ENCODE measurements at places on chromosomes 3 and 15. TPM values are rescaled to one million over a fixed set of nuclear protein-coding genes. Genes with fewer than 3 reads are reported as not detected.
A peak's percentile ranks its signal among the peaks of the same experiment; 100 is the strongest.

GRCh38 chr3:111749171-111750170, 109.6 kb upstream of the PHLDB2 start:
- no peak for DNase-seq
- H3K4me3 ChIP-seq = no peak overlapping the region
- no peaks in the 10 kb centered on the region for H3K27me3 ChIP-seq
- no peaks in the 10 kb centered on the region for H3K36me3 ChIP-seq
- H3K27ac ChIP-seq = peak overlapping the region; percentile 58
- no peaks in the 10 kb centered on the region for H3K4me1 ChIP-seq

DNAH12 gene
- 1.1 TPM for total RNA-seq

DNA sequence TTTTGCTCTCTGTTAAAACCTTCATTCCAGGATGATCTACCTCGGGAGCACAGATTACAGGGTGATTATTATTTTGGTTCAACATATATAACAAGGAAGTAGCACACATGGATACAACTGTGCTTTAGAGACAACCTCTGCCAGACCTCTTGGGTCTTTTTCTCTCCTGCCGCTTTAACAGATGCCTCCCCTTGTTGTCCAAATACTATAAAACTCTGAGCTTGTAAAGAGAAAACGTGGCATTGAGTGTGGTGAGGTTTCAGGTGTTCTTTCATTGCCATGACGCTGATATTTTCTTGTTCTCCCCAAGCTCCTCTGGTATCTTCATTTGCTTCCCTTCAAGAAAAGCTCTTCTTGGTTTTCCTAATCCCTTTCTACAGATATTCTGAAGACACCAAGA, 29.0 kb downstream of the BCL2L10 start:
- H3K4me3 ChIP-seq = no peak overlapping the region
- no peak overlapping the region for H3K27ac ChIP-seq
- H3K36me3 ChIP-seq = no peaks in the 10 kb centered on the region
- no peak for DNase-seq

ASB7 gene
- 11.4 TPM for total RNA-seq

GRCh38 chr3:187728248-187728647, 17.0 kb downstream of the BCL6 start:
- no peaks in the 10 kb centered on the region for H3K4me1 ChIP-seq
- H3K27ac ChIP-seq = no peak overlapping the region
- H3K36me3 ChIP-seq = peaks cover 21% of the 10 kb centered on the region
- H3K27me3 ChIP-seq = no peaks in the 10 kb centered on the region
- DNase-seq = no peak

DNA sequence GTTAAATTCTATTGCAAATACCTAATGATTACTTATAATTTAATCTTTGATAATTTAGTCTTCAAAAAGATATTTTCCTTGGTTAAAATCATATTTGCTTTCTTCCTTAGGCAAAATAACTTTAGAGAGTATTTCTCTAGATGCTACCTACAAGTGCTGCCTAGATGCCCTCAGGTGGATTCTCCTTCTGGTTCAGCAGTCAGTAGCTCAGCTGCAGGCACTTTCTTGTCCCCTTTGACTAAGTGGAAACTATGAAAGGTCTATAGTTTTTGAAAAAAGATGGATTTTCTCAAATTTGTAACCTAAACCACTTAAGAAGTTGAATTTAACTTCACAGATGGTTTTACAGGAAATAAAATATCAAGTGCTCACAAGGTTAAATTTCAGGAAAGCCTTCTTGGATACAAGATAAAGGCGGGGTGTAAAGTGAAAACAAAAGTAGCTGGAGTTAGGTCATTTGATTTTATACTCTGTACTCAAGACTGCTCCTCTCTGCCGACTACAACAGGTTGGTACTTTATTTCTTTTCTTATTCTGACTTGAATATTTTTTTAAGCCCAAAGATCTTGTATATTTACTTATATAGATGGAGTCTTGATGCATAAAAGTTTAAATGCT, at the start of gene ACKR4:
Gene ACKR4 (plus strand): TSS at position 455 of the 618 bp plus-strand sequence. CDS start 3,128 bp downstream, outside the sequence.
- H3K4me1 ChIP-seq = no peaks in the 10 kb centered on the region
- no peak within 1 kb of the TSS for H3K27ac ChIP-seq
- DNase-seq = no peak
- H3K27me3 ChIP-seq = no peaks in the 10 kb centered on the region
- H3K4me3 ChIP-seq = no peak within 1 kb of the TSS
- peaks cover 31% of the 10 kb centered on the region for H3K36me3 ChIP-seq

- DNase-seq = no peak
- no peaks in the 10 kb centered on the region for H3K27me3 ChIP-seq
- no peaks in the 10 kb centered on the region for H3K4me1 ChIP-seq
Observed at GRCh38 chr3:189334064-189334920, 162.5 kb downstream of the TPRG1 start.

DNA sequence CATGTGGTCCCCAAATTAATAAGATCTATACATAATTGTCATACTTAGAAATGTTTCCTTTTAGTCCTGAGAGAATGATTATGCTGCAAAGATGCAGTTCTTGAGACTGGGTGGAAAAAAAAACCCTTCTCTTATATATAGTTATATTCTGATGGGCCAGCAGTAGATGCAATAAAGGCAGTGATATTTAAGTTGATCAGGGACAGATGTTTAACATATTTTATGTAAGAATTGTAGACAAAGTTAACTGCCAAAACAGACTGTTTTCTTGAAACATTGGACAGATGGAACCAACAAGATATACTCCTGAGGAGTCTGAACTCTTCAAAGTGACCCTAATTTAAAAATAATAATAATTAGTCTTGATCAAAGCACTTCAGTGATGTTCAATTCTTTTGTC, 172.0 kb upstream of the LRIG1 start:
- H3K36me3 ChIP-seq = no peaks in the 10 kb centered on the region
- no peak for DNase-seq
- no peak overlapping the region for H3K4me3 ChIP-seq
- no peak overlapping the region for H3K27ac ChIP-seq
- peaks cover 5% of the 10 kb centered on the region for H3K4me1 ChIP-seq

DNA sequence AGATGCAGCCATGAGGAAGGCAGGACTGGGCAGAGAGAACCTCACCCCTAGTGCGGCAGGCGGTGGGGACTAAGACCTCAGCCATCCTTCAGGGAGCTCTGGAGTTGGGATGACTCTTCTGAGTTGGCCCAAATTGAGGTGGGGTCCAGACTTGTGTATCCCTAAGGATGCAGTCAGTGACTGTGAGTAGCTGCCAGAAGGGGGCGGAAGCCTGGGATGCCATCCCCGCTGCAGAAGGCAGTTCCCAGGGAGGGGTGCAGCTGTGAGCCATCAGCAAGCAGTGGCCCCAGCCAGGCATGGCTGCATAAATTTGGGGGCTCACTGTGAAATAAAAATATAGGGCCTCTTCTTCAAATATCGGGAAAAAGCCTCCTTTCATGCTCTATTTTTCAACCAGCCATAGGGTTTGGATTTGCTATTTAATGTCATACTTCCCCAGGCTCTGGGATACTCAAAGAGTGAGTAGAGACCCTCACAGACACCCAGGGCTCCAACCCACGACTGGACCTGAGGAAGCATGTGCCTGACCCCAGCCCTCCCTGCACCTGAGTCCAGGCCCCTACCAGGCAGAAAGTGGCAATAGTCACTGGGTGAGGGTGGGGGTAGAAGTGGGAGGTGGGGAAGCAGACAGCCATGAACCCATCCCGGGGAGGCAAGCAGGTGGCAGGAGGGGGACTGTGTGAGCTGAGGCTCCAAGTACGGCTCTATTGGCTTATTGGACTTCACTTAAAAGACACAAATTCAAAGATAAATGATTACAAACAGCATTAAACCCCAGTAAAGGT, 30.5 kb downstream of the GRK7 start:
- no peak overlapping the region for H3K27ac ChIP-seq
- no peaks in the 10 kb centered on the region for H3K27me3 ChIP-seq
- DNase-seq = no peak
- no peaks in the 10 kb centered on the region for H3K4me1 ChIP-seq
- H3K36me3 ChIP-seq = no peaks in the 10 kb centered on the region

WDR82 gene
- 52.9 TPM for total RNA-seq

DNA sequence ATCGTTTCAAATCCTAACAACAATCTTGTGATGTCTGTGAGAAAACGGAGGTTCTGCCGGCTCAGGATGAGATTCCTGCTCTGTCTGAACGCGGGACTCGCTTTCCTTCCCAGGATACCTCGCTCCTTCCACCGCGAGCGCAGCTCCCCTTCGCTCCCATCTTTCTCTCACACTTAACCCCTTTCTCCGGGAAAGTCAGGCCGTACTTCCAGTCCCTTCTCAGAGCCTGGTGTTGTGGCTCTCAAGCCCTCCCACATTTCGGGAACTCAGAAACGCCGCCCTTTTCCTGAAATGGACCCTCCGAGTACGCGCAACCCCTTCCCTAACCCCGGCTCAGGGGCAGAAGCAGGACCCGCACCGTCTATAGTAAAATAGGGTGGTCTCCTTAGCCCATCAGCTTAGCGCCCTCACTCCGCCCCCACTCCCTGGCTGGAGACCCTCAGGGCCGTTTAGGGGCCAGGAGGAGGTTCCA, 378 bp upstream of the FEM1B start:
- H3K36me3 ChIP-seq = no peaks in the 10 kb centered on the region
- peak overlapping the region; percentile 61 for H3K4me3 ChIP-seq
- H3K27me3 ChIP-seq = no peaks in the 10 kb centered on the region
- H3K4me1 ChIP-seq = peaks cover 28% of the 10 kb centered on the region
- peak overlapping the region; percentile 99 for H3K27ac ChIP-seq
- no peak for DNase-seq

GRCh38 chr3:173065543-173065981, 75.5 kb downstream of the SPATA16 start:
- no peaks in the 10 kb centered on the region for H3K27me3 ChIP-seq
- H3K36me3 ChIP-seq = no peaks in the 10 kb centered on the region
- no peaks in the 10 kb centered on the region for H3K4me1 ChIP-seq

CPEB1 gene
- total RNA-seq = 22.0 TPM

GOLGA8S gene
- total RNA-seq = not detected

Measured in tibial nerve (tissue), 4 donors.